ENCODE measurements at places on chromosomes 12 and 14.

DNA sequence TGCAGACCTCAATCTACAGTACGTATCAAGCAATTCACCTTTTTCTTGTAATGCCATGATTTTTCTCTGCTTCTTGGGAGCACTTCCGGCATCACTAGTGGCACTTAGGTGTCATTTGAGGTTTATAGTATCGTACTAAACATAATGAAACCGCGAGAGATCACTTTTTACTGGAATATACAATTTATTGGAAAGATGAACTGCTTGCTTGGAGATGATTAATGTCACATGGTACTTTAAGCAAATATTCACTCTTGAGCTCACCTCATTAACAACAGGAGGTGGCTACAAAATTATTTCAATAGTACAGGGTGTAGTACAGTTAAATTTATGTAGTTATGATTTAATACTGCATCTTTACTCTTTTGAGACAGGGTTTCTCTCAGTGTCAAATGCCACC, 11.5 kb downstream of the FUT8 start:
- no peak for DNase-seq

DNA sequence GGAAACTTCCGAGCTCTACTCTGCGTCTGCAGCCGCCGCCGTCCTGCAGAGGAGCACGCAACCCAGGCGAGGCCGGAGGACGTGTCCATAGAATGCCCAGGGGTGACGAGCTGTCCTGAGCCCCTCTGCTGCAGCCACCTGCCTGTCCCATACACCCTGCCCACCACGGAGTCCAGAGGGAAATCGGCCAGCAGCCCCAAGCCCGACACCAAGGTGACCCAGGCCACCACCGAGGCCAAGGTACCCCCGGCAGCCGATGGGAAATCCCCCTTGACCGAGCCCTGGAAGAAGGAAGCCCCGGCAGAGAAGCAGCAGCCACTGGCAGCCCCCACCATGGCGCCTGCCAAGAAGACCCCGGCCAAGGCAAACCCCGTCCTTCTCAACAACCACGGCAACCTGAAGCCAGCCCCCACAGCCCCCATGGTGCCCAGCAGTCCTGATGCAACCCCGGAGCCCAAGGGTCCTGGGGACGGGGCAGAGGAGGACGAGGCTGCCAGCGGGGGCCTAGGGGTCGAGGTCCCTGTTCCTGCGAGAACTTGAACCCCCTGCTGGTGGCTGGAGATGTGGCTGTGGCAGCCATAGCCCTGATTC, 128.7 kb upstream of the C14orf180 start:
- no peak for DNase-seq

DNA sequence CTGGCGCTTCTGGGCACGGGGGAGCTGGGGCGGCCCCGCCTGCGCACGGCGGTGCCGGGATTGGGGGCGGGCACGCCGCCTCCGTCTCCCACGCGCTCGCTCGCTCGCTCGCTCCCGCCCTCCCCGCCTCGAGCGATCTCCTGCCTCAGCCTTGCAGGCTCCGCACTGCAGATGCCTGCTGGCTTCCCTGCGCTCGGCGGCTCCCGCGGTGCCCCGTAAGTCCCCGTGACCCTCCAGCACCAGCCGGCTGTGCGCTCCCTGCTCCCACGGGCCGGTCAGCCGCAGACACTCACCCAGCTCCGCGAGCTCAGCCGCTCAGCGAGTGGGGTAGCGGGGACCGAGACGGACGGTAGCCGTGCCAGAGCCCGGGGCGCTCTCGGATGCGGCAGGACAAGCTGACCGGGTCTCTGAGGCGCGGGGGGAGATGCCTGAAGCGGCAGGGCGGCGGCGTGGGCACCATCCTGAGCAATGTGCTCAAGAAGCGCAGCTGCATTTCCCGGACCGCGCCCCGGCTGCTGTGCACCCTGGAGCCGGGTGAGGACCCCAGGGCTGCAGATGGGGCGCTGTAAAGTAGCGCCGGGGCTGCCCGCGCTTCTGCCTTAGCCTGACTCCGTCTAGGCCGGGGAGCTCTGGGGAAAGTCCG, at the start of gene TBC1D30:
TBC1D30 (plus strand) TSS at position 148 of the 643 bp plus-strand sequence; CDS start at position 381, 233 bp downstream.
- no peak for DNase-seq

GRCh38 chr12:79706156-79706555, 15.4 kb upstream of the PAWR start:
- peak; percentile 41 for DNase-seq

DNA sequence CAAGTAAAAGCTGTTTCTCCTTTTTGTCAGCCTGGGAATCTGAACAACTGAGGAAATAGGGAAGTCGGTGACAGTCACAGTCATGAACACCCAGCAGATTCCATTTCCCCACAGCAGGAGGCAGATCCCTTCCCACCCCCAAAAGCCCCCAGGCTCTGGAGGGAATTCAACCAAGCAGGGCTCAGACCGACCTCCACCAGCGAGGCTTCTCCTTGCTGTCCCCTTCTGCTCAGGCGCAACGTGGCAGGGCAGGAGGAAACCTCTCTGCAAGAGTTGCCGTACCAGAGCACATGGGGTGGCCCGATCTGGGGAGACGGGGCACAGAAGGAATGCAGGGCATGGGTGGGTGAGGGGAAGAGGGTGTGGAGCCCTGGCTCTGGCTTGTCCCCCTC, 319 bp downstream of the GALNT6 start:
- DNase-seq: no peak

- peak; percentile 78 for DNase-seq
Measured at GRCh38 chr12:642633-643474, 20.4 kb downstream of the NINJ2 start.

GRCh38 chr14:102046337-102047278, 40.2 kb downstream of the HSP90AA1 start:
- peak; percentile 48 for DNase-seq

- DNase-seq: no peak
Measured at GRCh38 chr14:96979611-96980074, 182.5 kb downstream of the VRK1 start.

DNA sequence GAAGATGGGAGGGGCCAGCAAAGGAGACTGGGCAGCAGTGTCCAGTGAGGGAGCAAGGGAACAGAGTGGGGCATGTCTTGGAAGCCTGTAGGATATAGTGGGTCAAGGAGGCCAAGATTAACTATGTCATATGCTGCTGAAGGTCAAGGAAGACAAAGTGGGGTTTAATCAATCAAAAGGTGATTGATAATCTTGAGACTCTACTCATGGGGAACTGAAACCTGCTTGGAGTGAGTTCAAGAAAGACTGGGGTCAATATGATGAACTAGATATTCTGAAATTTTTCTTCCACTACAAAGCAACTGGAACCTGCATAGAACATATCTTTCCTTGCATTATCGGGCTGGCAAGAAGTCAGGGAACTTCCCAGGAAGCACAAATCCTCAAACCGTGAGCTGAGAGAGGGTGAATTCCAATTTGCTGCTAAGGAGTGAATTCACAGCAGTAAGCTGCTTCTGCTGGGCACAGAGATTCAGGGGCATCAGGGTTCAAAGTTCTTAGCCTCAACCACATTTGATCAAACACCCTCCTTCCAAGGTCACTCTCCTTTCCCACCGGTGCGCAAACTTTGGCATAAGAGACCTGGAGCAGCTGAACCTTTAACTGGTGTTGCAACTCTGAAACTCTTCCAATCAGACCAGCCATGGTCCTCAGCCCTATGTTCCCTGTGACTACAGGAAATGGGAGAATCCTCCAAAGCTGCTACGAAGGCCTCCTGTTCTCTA, 40.3 kb upstream of the DCD start:
- no peak for DNase-seq

DNA sequence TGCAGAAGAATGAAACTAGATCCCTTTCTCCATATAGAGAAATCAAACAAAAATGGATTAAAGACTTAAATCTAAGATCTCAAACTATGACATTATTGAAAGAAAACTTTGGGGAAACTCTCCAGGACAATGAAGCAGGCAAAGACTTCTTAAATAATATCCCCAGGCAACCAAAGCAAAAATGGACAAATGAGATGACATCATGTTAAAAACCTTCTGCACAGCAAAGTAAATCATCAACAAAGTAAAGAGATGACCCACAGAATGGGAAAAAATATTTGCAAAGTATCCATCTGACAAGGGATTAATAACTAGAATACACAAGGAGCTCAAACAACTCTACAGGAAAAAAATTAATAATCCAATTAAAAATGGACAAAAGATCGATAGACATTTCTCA, 101.0 kb downstream of the RALGAPA1 start:
- DNase-seq: no peak

DNA sequence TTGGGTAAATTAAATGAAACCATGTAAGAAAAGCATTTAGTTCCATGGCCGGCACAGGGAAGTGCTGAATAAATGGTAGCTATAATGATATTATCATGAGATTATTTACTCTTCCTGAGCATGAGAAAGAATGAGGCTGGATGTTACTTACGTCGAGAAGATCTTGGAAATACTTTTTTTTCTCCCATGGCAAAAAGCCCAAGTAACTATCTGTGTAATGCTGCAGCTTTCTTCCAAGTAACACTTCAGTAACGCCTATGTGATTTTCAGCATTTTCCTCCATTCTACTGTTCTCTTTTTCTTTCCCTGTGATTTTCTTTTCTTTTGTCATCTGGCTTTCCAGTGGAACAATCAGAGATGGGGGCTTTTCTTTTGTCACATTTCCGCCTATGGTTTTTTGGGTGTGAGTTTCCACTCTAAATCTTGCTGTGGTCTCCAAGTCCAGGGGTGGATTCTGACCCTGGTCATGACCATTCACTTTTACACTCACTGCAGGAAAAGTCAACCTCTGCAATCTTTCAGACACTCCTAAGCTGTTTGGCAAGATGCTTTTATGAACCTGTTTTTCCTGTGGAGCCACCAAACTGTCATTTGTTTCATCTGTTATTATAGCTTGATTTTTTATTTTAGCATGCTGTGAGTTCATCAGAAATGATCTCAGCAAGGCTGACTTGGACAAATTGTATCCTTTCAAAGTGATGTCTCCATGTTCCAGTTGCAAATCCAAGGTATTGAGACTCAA, 25.0 kb upstream of the SYCP3 start:
- no peak for DNase-seq

DNA sequence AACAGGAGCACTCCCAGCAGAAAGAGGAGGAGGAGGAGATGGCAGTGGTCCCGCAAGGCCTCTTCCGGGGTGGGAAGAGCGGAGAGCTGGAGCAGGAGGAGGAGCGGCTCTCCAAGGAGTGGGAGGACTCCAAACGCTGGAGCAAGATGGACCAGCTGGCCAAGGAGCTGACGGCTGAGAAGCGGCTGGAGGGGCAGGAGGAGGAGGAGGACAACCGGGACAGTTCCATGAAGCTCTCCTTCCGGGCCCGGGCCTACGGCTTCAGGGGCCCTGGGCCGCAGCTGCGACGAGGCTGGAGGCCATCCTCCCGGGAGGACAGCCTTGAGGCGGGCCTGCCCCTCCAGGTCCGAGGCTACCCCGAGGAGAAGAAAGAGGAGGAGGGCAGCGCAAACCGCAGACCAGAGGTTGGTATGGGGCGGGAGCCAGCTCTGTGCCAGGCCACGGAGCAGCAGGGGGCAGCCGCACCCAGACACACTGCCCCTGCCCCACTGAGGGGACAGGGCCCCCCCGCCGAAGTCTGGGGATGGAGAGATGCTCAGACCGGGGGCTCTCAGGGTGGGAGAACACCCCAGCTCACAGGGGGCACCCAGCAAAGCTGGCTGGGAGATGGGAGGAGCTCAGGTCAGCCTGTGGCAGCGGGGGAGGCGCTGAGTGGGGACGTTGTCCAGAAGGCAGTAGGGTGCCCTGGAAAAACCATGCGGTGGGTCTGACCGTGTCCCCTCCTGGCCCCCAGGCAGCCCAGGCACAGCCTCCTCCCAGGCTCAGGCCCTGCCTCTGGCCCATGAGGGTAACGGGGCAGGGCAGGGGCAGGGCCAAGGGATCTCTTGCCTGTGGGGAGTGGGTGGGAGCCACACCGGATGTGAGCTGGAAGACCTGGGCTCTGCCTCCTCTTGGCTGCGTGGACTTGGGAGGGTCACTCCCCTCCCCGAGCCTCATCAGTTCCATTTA, 9.8 kb downstream of the CHGA start:
- no peak for DNase-seq
